ENCODE measurements at places on chromosomes 2 and 18.

DNA sequence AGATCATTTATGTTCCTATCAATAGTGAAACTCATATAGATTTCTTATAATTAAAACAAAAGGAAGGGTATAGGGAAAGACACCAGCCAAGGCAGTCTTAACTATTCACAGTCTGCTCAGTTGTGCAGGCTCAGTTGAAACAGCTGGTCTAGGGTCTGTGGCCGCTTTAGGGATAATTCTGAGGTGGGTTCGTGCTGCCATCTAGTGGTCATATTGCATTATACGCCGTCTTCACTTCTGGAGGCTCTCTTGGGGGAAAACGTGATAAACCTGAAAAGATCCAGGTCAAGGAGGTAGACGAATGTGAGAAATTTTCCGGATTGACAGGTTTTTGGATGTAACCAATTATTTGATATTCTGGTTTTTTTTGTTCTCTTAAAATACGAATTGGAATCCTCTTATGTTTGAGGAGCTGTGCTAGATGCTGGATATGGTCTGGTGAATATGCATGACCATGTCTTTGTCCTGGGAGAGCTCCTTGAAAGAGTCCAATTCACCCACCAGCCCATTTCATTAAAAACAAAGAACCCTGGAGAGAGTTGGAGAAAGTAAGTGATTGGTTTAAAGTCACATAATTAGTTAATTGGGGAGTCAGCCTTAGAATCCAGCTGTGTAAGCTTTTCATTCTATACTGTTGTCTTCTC lies 492.4 kb downstream of the PLCL1 start:
- peak; percentile 83 for DNase-seq

DNA sequence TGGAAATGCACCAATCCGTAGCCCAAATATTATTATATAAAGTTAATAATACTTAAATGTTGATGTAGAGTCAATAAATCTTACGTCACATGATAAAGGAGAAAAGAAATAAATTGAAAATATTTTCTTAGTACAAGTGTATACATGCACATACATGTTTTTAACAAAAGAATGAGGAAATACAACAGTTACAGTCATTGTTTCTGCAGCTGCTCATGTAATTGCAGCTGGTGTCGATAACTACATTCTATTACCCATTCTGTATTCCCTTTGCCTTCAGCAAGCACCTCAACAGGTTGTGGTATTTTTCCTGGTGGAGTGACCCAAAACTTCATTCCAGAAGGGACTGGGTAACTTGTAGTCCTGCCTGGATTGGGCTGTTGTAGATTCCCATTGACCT lies 377.8 kb upstream of the FSIP2 start:
- no peak for DNase-seq

DNA sequence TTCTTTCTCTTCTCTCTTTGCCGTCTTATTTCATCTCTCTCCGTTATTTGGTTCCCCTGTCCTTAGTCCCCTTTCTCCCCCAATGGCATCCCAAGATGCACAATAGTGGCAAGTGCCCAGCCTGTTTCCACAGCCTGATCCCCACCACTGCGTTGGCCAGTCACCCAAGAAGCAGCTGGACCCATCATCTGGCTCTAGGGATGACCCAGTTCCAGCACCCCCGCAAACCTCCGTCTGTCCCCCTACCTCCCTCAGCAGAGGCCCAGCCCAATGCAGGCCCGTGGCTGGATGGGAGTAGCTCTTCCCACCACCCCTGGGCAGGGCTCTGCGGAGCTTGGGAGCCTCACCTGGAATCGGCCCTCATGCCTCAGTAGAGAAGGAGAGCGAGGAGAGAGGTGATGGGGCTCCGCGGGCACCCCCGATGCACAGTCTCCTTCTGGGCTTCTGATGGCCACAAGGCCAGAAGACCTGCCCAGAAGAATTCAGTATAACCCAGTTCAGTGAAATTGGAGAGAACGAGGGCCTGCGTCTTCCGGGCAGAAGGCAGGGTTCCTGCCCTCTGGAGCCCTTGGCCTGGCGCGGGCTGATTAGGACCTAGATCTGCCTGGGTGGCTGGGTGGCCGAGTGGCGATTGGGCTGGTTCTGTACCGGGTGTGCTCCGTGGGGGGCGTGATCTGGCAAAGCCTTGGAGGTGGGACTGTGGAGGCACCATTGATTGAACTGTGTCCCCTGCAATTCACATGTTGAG lies 50.9 kb downstream of the RRM2 start:
- no peak for DNase-seq

- no peak for DNase-seq
Measured at GRCh38 chr18:57906852-57907251, 103.7 kb upstream of the ATP8B1 start.

DNA sequence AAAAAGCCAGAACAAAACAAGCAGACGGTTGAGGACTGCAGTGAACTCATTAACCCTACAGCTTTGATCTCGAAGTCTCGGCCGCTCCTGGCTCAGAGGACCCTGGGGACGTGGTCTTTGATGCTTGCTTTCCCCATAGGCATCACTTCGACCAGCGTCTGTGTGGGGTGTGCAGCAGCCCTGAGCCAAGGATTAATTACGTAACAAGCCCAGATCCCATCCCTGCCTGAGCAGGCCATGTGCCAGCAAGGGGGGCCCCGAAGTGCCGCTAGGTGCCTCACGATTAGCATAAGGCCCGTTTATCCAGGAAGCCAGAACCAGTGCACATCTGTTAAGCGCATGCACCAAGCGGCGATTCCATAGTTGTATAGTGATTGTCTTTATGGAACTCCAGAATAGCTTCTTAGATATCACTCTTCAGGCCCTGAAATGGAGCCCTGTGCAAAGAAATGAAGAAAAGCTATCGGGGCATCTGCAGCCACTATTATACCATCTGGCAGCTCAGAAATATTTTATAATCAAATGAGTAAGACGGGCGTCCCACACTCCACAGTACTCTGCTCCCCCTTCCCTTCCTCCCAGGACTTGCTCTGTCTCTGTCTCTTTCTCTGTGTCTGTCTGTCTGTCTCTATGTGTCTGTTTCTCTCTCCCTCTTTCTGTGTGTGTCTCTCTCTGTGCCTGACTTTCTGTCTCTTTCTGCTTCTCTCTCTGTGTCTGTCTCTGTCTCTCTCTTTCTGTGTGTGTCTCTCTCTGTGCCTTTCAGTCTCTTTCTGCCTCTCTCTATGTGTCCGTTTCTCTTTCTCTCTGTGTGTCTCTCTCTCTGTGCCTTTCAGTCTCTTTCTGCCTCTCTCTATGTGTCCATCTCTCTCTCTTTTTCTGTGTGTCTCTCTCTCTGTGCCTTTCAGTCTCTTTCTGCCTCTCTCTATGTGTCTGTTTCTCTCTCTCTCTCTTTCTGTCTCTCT lies 41.7 kb downstream of the HPCAL1 start:
- peak; percentile 49 for DNase-seq

DNA sequence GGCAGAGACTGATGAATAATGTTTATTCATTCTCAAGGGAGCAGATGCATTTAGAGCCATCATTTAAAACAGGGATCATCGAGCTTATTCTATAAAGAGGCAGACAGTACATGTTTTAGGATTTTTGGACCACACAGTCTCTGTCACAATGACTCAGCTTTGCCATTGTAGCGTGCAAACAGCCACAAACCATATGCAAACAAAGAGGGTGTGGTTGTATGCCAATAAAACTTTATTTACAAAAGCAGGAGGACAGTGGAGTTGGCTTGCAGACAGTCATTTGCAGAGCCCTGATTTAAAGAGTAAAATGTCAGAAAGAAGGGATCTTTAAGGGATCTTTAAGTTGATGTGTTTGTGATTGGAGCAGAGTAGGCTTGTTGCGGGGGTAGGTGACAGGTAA lies 51.5 kb downstream of the SMIM21 start:
- no peak for DNase-seq

GRCh38 chr2:126888046-126888445 lies 10.6 kb upstream of the TEX51 start:
- DNase-seq, result no peak

- DNase-seq, result no peak
Measured at GRCh38 chr2:143640826-143641225, 511.6 kb downstream of the ARHGAP15 start.

DNA sequence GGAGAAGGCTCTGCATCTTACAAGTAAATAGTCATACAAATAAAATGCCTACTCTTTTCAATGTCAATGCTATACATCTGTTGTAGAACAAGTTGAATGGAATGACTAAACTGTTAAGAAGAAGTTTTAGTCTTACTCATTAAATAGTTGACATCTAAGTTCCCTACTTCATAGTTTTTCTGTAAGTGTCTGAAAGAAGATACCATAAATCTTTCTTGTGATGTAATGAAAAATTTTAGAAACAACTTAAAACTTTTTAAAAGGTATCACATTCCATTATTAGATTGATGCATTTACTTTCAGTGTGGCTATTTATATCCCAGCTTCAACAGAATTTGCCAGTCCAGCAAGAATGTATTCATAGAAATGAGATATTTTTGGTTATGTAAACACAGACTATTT lies 185.2 kb upstream of the EPC2 start:
- no peak for DNase-seq

GRCh38 chr2:138390316-138390945 lies 111.1 kb upstream of the SPOPL start:
- DNase-seq, result no peak

- DNase-seq, result no peak
Measured at GRCh38 chr2:148756292-148756975, 111.9 kb downstream of the EPC2 start.

GRCh38 chr2:12430407-12431133 lies 286.2 kb upstream of the TRIB2 start:
- DNase-seq, result peak; percentile 37

- DNase-seq, result no peak
Measured at GRCh38 chr2:185796758-185797157, 58.2 kb downstream of the FSIP2 start.

- no peak for DNase-seq
Measured at GRCh38 chr18:63897072-63897471, 9.6 kb downstream of the SERPINB2 start.

DNA sequence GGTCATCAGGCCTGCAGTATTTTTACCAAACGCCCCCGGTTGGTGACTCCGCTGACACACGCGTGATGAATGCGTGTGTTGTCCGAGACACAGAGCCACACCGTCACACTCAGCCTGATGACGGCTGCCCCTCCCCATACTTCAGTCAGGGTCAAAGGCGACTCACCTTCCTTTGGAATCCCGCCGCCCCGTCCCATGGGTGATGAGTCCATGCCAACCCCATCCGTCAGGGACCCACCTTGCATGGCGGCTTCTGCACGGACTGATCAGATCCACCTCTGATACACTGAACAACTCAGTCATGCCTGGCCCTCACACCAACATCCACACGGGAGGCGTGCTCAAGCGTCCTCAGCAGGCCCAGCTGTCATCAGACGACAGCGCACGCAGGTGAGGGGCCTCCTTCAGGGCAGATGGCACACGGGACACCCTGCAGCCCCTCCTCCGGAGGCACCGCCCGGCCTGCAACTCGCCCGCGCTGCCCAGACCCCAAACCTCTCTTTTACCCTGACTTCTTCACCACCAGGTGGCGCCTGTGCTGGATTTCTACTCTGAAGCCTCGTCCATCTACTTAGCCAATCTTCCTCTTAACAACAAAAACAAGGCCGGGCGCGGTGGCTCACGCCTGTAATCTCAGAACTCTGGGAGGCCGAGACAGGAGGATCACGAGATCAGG lies 89.2 kb downstream of the ZNF516 start:
- DNase-seq, result peak; percentile 79

All from hematopoietic multipotent progenitor cell treated with erythropoietin and hydrocortisone succinate and interleukin-3 and kit ligand, for 4 days (in vitro differentiated cells).